ENCODE measurements at places on chromosomes 1 and 21. TPM values are rescaled to one million over a fixed set of nuclear protein-coding genes. Genes with fewer than 3 reads are reported as not detected.

The ATXN7L2 gene
- total RNA-seq = 13.7 TPM

The BATF3 gene
- total RNA-seq = 52.6 TPM

The TFF2 gene
- not detected for total RNA-seq

The CCDC28B gene
- total RNA-seq = 27.7 TPM

The RXFP4 gene
- total RNA-seq = not detected

The PROK1 gene
- not detected for total RNA-seq

The FBXO28 gene
- total RNA-seq = 21.5 TPM

DNA sequence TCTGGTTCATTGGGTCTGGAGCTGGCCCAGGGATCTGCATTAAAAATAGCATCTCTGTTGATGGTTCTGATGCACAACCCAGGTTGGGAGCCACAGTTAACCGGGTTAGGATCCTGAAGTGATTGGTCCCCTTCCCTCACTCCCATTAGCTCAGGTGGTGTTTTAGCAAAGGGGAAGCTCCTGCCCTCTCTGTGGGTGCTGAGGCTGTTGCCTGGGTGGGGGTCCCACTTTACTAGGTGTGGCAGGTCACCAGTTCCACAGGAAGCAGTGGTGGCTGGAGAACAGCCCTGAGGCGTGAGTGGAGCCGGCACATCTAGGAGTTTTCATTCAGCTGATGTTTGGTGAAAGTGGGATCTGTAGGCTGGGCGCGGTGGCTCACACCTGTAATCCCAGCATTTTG, 86.5 kb downstream of the MAN1C1 start:
- no peak for DNase-seq

GRCh38 chr1:202145068-202145743, 669 bp upstream of the ARL8A start:
- DNase-seq = peak; percentile 66

- no peak for DNase-seq
These were observed 173 bp downstream of the FABP3 start for GRCh38 chr1:31372751-31373055.

GRCh38 chr1:83113652-83114051, 885.3 kb downstream of the TTLL7 start:
- DNase-seq = no peak

DNA sequence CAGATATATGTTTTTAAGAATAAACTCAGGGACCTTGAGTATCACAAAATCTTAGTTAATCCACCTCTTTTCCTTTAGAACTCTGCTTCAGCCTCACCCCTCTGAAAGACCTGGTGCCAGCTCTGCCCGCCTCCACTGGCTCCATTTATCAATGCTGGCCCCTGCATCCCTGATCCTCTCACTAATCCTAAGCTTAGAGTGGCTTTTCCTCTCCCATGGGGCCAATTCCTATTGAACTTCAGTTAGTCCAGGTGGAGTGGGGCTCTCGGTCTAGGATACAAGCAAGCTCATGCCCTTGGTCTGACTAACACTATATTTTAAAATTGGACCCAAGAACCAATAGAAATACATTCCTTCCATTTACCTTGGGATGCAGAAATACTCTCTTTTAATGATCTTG, 87.0 kb downstream of the RGS7 start:
- DNase-seq = no peak

DNA sequence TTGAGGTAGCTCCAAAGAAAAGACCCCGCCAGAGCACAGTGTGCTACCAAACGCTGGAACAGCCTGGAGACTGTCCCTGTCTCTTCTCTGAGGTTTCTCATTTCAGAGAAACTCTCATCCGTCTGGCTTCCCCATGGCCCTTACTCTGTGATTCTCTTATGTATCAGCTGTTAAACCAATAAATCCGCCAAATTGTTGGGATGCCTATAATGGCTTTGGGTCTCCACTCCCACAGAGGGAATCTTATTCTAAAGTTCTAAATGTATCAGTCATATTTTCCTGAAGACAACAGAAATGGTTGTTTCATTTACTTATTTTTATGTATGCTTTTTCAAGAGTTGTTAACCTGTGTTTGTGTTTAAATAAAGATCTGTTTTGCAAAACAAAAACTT, 4.0 kb downstream of the ERG start:
- no peak for DNase-seq

- DNase-seq = no peak
These were observed 787.6 kb downstream of the USP25 start for GRCh38 chr21:16517383-16517782.

DNA sequence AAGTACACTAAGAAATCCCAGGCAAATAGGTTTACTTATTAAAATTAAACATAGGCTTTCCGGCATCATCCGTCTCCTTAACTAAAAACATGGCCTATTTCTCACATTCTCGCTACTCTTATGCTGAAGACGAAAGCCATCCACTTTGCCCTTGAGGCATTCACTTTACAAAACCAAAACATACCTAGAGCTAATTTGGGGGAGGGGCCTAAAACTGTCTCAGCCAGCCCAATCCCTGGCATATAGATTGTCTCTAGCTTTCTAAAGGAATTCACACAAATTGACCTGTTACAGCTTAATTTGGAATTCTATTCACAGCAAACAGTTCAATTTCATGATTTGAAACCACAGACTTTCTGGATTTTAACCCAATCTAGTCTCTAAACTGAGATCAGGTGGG, 34.8 kb downstream of the SLC35D1 start:
- no peak for DNase-seq

- DNase-seq = peak; percentile 46
These were observed 3.9 kb upstream of the P3R3URF start for GRCh38 chr1:46180082-46180616.

- peak; percentile 55 for DNase-seq
These were observed 389.9 kb downstream of the SMYD3 start for GRCh38 chr1:246117066-246117791.

DNA sequence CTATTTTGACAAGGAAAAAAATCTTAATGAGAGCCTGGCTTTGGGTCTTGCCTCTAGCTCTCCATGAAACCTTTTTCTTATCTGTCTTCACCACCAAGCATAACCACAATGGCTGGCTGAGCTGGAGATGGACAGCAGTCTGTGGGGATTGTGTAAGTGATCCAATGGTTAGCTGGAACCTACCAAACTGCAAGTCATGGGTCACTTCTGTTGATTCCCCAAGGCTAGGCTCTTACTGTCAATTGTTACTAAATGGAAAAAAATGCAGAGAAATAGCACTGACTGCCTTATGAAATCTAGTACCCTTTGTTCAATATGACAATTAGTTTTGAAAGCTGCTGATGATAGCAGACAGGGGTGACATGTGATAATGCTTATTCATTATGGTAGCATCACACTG, 359.0 kb downstream of the ST6GALNAC3 start:
- DNase-seq = no peak

GRCh38 chr1:12148958-12149790, 17.6 kb upstream of the TNFRSF1B start:
- DNase-seq = no peak

DNA sequence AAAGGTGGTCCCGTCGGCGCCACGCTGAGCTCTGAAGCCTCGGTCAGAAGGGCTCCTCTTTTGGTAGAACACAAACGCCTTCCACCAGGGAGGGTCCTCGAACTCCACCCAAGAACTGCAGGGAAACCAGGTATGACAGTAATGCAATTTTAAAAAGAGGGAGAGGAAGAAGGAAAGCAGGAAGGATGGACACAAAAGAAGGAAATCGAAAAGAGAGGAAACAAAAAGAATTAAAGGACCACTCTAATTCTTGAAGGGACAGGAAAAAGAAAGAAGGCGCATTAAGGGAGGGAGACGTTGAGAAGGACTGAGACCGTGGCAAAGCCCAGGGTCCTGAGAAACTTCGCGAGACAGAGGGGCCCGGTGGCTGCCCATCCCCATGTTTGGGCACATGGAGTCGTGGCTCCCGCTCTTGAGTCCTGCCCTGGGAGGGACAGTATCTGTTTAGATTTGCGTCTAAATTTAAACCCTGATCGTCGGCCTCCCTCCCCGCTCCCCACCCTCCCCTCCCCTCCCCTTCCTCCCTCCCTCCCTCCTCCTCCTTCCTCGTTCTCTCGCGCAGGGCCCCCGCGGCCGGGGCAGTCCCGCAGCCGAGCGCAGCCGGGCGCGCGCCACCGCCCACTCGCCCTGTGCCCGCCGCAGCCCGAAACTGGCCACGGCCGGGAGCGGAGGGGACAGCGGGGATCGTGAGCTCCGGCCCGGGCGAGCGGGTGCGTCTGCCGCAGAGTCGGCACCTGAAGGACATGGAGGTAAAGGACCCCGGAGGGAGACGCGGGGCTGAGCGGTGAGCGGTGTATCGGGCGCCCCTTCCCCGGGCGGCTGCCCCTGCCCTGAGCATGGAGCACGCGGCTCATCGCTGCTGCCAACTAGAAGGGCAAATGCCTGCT, at the start of gene RCSD1:
Gene RCSD1 (plus strand): TSS at position 552 of the 887 bp plus-strand sequence. CDS start 192 bp downstream, at position 744.
- peak; percentile 68 for DNase-seq

GRCh38 chr1:60692031-60692430, 390.3 kb upstream of the NFIA start:
- DNase-seq = no peak

- no peak for DNase-seq
These were observed 75.6 kb downstream of the TAS1R2 start for GRCh38 chr1:18783705-18784481.

GRCh38 chr1:230464671-230465070, 38.5 kb upstream of the PGBD5 start:
- no peak for DNase-seq

DNA sequence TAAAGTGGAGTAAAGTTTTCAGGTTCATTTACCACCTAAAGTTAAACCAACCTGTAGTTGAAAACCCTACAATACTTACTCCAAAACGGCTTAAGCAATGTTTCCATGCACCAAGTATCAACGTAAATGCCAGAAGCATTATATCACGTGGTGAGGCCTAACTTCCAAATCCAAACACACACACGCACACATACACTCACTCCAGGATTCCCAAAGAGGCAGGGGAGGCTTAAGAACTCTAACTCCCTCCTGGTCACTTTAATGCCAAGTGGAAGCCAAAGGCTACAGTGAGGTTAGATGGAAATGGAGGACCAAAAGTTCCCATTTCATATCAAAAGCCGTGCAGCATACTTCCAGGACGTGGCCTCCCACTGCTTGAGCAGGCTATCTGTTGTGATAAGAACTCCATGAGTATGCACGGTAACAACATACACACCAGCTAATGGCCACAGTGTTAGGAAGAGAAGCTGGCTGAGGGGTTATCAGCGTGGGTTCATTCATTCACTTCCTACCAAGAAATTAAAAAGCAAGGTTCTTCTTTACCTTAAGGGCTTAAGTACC, 224.1 kb downstream of the SLC45A1 start:
- DNase-seq = no peak

- no peak for DNase-seq
These were observed 370.8 kb downstream of the RWDD3 start for GRCh38 chr1:95604771-95605170.

GRCh38 chr1:193519922-193520321, 333.5 kb upstream of the B3GALT2 start:
- no peak for DNase-seq

DNA sequence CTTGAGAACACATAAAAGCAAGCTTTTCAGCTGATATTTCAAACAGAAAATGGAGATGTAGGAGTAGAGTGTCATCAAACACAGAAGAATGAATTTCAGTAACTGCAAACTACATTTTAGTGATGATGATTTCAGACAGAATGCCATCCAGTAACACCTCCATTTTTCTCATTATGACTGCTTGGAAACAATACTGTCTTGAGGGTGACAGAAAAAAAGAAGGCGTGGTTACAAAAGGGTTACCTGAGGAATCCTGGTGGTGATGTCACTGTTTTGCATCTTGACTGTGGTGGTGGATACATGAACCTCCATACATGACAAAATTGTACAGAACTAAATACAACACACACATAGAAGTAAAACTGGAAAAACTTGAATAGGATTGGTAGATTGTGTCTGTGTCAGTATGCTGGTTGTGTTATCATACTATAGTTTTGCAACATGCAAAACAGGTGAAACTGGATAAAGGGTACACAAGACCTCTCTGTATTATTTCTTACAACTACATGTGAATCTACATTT, 375.9 kb downstream of the PTBP2 start:
- no peak for DNase-seq

DNA sequence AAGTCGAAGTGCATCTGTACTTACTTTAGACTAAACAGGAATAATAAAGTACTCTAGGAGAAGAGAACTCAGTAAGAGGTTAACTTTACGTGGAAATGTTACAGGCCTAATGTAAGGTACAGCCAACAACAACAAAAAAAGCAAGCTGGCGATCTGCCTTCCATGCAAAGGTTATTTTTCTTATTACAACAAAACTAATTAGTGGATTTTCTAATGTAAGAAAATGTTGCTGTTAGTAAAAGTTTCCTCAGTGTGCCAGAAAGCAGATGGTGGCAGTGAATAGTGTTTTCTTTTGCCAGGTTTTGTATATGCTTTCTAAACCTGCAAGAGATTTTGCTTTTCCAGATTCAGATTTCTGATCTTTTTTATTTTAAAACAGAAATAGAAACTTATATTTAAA, 179.2 kb downstream of the NFIA start:
- DNase-seq = no peak

GRCh38 chr1:238364214-238364892, 473.6 kb upstream of the ZP4 start:
- no peak for DNase-seq

GRCh38 chr1:39063775-39064174, 37.6 kb downstream of the NDUFS5 start:
- DNase-seq = no peak

DNA sequence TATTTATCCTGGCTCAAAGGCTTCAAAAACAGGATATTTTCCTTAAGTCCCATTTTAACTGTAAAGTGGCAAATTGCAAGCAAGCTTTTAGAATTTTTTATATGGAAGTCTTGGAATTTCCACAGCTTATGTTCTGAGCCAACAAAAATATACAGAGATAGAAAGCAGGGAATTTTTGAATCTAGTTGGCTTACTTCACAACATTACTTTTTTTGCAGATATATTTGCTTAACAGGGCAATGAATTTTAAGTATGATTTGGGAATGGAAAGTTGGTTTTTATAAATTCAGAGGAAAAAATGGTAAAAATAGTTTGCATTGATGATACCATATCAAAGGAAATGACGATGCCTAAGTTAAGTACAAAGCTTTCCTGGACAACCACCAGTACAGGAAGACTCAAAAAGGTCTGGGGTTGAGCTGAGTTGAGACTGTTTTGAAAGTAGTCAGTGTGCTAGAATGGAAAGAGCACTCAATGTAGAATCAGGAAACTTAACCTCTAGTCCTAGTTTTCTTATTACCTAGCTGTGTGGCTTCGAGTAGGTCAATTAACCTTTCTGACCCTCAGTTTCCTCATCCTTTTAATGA, 11.0 kb upstream of the VCAM1 start:
- no peak for DNase-seq
